A549 (cell line): ENCODE measurements at places on chromosomes 5 and 9.
A peak's percentile ranks its signal among the peaks of the same experiment; 100 is the strongest.

GRCh38 chr5:71937921-71938698, 169.2 kb upstream of the MAP1B start:
- DNase-seq = no peak

GRCh38 chr5:38347896-38348295, 89.5 kb downstream of the EGFLAM start:
- no peak for DNase-seq

GRCh38 chr9:129383019-129383560, 205.0 kb upstream of the IER5L start:
- DNase-seq = no peak

- no peak for DNase-seq
Measured at GRCh38 chr5:6861667-6862066, 148.4 kb downstream of the TENT4A start.

DNA sequence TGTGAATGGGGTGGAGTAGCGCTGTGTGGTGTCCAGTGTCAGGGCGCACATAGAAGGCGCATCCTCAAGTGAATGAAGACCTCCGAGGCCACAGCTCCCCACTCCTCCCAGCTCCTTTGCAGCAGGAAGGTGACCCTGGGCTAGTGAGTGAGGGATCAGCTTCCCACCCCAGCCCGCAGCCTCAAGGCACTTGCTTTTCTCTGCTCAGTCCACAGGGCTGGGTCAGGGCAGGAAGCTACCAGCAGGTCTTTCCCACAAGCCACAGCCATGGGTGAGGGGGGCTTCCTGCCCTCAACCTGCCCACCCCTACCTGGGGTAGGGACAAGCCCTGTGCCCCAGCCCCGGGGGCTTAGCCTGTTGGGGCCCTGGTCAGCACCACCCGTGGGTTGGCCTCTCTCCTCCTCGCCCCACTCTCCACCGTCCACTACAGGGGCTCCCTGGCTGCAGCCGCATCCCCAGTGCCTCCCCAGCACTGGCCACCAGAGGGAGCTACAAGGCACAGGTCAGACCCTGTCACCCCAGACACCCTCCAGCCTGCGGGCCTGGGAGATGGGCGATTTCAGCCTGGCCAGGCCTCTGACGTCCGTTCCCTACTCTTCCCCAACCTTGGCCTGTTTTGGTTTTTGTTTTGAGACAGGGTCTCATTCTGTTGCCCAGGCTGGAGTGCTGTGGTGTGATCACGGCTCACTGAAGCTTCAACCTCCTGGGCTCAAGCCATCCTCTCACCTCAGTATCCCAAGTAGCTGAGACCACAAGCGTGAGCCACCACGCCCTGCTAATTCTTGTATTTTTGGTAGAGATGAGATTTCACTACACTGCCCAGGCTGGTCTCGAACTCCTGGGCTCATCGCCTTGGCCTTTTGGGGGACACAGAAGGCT, 1.3 kb upstream of the ABCA2 start:
- peak; percentile 67 for DNase-seq

DNA sequence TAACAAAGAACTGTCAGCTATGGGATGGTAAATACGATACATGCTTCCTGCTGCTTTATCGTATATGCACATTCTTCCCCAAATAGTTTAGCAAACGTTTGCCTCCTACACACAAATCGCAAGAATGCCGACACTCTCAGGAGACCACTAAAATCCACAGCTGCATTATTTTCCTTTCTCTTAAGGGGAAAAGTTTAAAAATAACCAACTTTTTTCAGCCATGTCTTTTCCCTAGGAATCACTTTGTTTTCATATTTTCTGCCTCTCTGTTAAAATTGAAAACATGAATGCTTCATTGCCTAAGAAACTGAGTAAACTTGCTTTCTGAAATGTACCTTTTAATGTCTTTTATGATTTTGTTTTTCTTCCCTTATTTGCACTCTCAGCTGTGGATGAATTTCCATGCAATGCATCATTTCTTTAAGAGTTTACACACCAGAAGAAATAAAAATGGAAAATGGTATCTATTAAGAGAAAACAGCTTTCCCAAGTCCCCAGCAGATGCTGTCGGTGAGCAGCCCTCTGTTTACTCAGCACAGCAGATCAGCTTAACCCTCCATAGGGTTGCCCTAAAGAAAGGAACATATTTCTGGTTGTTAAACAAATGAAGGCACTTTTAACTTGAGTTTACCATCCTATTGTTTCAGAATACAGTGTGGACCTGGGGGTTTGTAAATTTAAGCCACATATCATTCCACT, 66.2 kb downstream of the IZUMO3 start:
- DNase-seq = no peak

GRCh38 chr5:34571677-34572041, 84.5 kb upstream of the RAI14 start:
- DNase-seq = no peak

DNA sequence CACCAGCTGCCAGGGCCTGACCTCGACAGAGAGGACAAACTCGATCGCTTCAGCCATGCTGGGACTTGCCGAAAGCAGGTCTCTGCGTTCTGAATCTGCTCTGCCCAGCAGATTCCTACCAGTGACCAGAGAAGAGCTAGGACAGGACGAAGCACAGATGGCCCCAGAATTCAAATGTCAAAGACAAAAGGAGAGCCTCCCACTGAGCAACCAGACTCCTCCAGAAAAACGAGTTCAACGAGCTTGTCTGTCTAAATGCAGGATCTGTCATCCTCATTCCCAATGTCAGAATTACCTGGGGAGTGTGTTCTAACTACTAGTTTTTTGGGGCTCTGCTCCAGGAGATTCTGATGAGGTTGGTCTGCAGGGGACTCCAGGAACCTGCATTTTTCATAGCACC, 13.4 kb downstream of the AK8 start:
- DNase-seq = no peak

- DNase-seq = no peak
Measured at GRCh38 chr5:125713109-125713805, 710.0 kb upstream of the GRAMD2B start.

GRCh38 chr5:178273041-178273440, 40.4 kb upstream of the PHYKPL start:
- no peak for DNase-seq

GRCh38 chr5:73672132-73672531, 46.1 kb downstream of the ARHGEF28 start:
- no peak for DNase-seq

GRCh38 chr5:61919920-61920319, 386.1 kb upstream of the KIF2A start:
- DNase-seq = peak; percentile 60

DNA sequence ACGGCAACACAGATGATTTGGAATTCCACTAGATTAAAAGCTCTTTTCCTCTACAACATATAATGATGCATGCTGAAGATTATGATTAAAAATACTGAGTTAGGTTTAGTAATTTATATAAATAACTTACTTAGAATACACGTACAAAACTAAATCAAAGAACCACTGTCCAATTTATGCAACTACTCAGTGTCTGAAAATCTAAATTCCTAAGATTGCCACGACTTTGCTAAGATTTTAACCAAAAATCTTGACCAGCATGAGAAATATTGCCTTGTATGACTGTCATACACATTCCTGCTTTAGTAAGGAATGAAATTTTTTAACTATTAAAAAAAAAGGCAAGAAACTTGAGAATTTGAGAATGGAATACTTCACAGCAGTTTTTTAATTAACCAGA, 292.4 kb downstream of the ZNF608 start:
- no peak for DNase-seq

GRCh38 chr5:140041492-140042392, 1.4 kb downstream of the NRG2 start:
- DNase-seq = peak; percentile 47

- DNase-seq = no peak
Measured at GRCh38 chr5:169115461-169116124, 185.3 kb downstream of the SLIT3 start.

GRCh38 chr5:143850050-143850683, 38.2 kb downstream of the HMHB1 start:
- peak; percentile 18 for DNase-seq

DNA sequence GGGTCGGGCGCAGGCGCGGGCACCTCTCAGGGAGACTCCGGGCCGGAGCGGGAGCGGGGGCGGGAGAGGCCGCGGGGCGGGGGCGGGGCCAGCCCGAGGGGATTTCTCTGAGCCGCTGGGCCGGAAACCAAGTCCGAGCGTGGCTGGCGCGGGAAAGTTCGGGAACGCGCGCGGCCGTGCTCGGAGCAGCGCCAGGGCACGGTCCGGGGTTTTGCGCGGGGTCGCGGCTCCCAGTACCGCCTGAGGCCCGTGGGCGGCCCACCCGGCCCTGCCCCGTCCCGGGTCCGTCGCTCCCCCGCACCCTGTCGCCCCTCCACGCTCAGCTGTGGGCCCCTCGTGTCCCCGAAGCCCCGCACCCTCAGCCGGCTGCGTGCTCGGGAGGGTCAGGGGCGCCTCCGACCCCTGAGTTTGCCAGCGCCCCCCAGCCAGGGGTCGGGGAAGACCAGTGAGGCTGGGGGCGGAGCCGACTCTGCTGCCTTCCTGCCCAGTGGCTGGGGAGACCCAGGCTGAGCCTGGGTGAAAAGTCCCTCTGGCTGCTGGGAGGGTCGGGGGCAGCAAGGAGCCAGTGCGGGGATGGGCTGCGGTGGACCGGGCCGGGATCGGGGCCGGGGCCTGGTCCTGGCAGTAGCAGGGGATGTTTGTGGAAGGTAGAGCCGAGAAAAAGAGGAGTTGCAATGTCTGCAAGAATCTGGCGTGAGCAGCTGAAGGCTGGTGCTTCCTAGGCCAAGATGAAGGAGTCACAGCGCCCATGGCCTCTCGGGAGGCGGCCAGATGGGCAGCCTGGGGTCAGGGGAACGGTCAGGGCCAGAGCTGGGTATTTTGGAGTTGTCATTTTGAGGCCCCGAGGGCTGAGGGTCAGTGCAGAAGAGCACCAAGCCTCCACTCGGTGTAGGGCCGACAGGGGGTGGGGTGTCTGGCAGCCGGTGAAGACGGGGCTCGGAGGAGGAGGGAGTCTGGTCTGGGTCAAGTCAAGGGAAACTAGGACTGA, 588 bp downstream of the TRAF2 start:
- DNase-seq = no peak

DNA sequence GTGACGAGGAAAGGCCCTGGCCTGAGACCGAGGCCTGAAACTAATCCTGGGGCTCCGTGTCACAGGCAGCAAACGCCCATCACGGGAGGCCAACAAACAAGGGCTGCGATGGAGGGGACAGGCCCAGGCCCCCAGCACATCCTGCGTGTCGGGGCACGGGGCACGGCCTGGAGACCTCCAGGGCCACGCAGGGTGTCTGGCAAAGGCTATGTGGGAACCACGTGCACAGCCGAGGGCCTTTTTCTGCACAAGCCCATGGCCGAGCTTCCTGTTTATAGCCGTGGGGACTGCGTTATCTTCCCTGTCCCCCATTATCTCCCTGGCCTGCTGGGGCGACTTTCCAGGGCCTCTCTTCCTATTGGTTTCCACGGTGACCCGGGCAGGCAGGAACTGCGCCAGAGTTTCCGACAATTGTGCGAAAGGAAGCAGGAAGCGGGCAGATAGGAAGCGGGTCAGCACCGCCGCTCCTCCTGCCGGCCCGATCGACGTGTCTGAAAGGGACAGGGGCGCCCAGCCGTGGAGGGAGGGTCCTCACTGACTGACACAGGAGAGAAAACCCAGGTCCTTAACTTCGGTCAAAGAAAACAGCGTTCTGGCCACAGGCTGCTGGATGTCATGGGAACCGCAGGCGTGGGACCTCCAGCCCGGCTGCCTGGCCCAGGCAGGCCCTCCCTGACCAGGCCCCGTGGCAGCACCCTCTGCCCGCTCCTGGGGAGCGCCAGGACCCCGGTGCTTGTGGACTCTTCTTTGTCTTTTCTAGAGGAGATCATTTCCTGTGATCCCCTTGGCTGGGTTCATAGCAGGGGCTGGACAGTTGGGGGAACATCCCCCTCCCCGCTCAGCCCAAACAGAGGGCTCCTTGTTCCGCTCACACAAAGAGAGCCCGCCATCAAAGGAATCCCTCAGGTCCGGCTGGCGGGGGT, 29.1 kb upstream of the SEC16A start:
- no peak for DNase-seq

GRCh38 chr9:136268735-136269134, 23.1 kb upstream of the QSOX2 start:
- DNase-seq = no peak

GRCh38 chr5:142845402-142845921, 75.3 kb downstream of the ARHGAP26 start:
- no peak for DNase-seq

GRCh38 chr9:69190086-69190862, 16.2 kb downstream of the TJP2 start:
- no peak for DNase-seq

DNA sequence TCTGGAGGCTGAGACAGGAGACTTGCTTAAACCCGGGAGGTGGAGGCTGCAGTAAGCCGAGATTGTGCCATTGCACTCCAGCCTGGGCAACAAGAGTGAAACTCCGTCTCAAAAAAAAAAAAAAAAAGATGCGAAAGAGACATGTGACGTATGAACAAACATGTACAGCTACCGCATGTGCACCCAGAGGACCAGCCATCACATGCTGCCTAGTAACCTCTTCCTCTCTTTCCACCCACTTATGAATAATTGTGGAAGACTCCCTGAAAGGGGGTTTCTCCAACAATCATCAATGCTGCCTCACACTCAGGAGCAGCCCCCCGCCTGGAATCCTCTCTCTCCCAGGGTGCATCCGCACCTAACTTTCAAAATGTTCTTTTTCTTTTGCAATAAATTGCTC, 2.2 kb downstream of the SARDH start:
- DNase-seq = no peak

DNA sequence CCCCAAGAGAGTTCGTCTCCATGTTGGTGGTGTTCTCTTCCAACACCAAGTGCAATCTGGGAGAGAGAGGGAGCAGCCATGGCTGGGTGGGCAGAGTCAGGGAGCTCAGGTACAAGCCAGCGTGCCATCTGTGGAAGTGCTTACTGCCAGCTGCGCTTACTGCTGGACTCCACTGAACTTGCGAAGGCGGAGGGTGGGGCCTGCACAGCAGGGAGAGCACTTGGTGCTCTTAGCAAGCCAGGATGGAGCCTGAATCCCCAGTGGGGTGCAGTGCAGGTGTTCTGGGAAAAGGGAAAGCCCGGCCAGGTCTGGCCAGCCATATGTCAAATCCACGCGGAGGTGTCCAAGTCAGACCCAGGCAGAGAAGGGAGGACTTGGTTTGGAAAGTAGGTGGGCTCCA, 142.0 kb downstream of the FANCC start:
- no peak for DNase-seq

- no peak for DNase-seq
Measured at GRCh38 chr9:8627976-8628679, 828.5 kb upstream of the DMAC1 start.

GRCh38 chr5:1334831-1335539, 9.9 kb downstream of the CLPTM1L start:
- no peak for DNase-seq

GRCh38 chr5:179803651-179804554, 2.8 kb downstream of the MGAT4B start:
- no peak for DNase-seq

- no peak for DNase-seq
Measured at GRCh38 chr9:81490605-81491331, 198.6 kb downstream of the TLE1 start.

DNA sequence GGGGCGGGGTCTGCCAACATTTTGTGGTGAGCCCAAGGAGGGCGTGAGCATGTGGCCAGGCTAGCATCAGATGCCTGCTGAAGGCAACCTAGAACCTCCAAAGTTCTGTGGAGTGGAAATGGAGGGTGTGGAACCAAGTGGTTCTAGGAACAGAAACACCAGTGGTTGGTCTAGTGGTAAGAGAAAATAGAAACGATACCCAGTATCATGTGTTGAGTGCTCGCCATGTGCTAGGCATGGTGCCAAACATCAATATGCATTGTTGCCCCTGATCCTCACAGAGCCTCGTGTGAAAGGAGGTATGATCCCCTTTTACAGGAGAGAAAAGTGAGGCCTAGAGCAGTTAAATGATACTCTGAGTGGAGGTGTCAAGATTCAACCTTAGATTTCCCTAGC, 31.5 kb upstream of the MVB12B start:
- DNase-seq = no peak
